ENCODE measurements at places on chromosomes 3 and 15.
A peak's percentile ranks its signal among the peaks of the same experiment; 100 is the strongest.

DNA sequence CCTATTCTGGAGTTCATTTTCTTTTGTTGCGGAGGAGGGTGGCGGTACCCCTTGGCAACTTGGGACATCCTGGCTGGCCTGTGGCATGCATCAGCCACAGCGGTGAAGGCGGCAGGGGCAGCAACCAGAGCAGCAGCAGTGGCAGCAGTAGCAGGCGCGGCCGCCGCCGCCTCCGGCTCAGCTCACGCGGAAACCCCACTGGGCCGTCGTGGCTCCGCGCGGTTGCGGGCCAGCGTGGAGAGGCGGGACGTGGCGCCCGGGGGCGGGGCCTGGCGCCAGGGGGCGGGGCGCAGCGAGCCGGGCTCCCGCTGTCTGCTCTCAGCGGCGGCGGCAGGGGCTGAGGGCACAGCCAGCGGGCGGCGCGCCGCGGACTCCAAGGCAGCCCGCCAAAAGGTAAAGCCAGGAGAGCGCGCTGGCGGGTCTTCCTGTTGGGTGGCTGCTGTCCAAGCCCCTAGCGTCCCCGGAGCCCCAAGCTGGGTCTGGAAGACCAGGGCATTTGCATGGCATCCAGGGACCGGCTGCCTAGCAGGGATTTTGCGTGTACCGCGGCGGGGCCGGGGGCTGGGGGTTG is 334.4 kb upstream of the THRB start:
- DNase-seq: no peak

- no peak for DNase-seq
Observed at GRCh38 chr3:31953091-31953490, 28.0 kb downstream of the OSBPL10 start.

DNA sequence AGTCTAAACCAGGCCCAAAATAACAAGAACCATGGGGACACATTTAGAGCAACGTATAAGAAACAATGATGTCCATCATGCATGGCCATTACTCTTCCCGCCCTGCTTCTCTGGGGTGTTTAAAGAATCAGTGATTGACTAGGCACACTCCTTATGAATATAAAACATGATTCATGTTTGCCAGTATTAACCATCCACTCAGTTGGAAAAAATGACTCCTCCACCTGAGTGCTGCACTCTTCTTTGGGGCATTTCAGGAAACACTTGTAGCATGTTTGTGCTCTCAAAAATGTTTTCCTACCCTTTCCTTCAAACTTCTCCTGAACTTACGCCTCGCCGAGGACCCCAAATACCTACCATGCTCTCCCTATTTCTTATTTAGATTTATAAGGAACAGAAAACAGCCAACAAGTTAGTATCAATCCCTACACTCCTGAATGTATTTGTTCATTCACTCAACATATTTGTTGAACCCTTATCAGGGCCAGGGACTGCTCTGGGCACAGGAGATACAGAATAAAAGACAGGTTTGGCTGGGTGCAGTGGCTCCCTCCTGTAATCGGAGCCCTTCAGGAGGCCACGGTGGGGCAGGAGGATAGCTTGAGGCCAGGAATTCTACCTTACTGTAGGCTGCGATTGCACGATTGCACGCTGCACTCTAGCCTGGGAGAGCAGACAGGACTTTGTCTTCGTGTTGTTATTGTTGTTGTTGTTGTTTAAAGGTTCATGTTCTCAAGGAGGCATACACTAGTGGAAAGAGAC is 137.0 kb downstream of the TMCO5A start:
- no peak for DNase-seq

GRCh38 chr15:38814891-38815290 is 250.3 kb upstream of the RASGRP1 start:
- DNase-seq: no peak

DNA sequence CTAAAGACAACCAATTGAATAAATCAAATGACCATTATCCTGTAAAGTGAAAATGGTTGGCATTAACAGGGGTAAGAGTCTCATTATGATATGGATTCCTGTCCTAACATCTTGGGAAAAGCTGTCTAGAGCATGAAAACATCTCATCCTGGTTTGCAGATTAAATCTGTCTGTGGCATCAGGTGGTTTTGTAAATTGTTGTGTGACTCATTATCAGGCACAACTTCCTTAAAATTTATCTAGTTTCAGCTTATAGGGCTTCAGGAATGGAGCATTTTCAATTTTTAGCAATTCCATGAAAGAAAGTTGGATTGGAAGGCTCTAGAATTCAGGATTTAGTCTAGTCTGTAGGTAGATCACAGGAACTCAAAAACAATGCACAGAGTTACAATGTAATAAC is 31.1 kb upstream of the SLC27A2 start:
- DNase-seq: no peak

DNA sequence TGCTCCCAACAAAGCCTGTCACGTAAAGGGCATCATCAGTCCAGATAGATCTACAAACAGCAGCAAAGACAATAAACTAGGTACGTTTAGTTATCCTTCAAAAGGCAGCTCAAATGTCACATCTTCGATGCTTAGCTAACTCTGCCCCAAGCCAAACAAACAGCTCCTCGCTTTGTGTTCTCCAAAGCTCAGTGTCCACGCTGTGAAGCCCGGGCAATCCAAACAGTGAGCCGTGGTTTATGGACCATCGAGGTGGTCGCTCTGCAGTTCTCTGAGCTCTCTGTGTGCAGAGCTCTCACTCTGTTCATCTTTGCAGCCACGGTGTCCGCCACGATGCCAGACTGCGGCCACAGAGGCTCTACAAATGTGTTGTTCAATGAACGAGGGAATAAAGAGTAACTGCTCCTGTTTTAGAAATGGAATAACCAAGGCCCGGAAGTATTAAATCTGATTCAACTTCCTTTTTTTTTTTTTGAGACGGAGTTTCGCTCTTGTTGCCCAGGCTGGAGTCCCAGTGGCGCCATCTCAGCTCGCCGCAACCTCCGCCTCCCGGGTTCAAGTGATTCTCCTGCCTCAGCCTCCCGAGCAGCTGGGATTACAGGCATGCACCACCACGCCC is 117.2 kb upstream of the FAM174B start:
- no peak for DNase-seq

DNA sequence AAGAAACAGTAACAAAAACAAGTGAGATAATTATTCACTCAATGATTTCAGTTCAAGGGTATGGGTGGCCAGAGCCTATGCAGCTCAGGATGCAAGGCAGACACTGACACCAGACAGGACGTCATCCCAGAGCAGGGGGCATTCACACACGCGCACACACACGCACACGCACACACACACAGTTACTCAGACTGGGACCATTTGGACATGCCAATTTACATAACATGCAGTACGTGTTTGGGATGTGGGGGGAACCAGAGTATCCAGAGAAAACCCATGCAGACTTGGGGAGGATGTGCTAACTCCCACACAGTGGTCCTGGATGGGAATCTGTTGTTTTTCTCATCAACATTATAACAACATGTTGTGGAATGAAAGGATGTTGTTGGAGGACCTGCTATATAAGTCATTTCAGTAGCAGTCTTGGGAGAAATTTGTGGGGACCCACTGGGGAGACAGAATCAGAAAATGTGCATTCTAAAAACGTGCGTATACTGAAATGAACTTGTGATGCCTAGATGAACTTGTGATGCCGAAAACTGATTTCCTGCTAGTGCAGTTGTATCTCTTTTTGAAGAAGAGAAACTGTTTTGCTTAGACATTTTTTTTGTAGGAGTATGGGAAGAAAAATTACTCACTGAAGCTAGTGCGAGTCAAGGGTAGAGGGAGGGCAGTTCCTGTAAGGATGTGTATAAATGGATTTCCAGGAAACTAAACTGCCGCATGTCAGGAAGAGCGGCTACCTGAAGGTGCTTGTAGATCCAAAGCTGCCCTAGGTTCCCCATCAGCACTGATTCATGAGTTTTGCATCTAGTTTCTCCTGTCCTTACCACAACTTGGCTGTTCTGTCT is 25.2 kb downstream of the CD200 start:
- peak; percentile 59 for DNase-seq

- peak; percentile 95 for DNase-seq
Observed at GRCh38 chr15:45919806-45920205, 285.0 kb downstream of the SQOR start.

DNA sequence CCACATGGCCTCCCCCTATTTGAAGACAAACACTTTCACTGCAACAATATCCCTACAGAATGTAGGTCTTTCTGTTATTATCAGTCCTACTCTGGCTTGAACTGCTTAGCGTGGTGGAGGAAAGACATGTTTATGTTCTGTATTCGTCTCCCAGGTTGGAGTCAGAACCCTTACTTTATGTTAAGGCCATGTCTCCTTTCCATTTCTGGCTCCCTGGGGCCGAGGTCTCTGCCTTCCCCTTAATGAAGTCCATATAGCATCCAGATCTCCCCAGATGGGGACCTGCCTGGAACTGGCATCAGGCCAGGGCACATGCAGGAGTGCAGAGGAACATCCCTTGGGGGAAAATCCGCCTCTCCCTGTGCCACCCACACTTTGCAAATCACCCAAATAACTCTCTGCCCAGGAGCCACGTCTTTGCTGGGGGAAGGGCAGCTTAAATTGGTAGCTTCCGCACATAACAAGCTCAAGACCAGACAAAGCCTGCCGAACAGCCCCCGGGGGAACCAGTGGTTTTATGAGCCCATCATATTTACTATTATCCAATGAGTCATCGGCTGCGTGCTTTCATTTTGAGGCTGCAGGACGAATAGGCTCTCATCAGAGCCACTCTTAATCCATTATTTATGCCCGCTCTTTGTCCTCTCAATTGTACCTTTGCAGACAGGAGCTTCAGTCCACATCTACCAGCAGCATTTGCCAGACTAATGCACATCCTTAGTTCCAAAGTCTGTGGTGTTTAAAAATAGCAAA is 237.0 kb downstream of the UACA start:
- DNase-seq: peak; percentile 45

GRCh38 chr3:86960550-86960949 is 30.4 kb downstream of the VGLL3 start:
- DNase-seq: peak; percentile 50

- DNase-seq: no peak
Observed at GRCh38 chr3:118108769-118109168, 925.9 kb downstream of the IGSF11 start.

GRCh38 chr3:97971679-97972567 is at the start of gene RIOX2:
Gene RIOX2 (minus strand): TSS chr3:97972431. CDS start chr3:97967593, 4,838 bp downstream.
- peak; percentile 57 for DNase-seq

DNA sequence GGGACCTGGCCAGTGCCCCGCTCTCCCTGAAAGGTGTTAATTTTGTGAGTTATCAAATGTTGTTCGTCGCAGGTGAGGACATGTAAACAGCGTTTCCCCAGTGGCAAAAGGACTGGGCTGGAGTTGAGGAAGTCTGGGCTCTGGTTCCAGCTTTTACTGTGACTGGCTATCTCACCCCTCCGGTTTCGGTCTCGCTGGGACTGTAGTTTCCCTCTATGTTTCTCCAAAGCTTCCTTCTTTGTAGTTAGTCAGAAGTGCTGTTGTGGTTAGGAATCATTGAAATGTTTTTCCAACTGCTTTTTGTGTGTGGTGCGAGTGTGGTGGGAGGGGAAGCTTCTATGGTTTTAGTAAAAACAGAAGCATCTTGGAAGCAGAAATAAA is 990 bp upstream of the CLDN1 start:
- peak; percentile 16 for DNase-seq

GRCh38 chr3:52844290-52844975 is 9.6 kb upstream of the MUSTN1 start:
- no peak for DNase-seq

DNA sequence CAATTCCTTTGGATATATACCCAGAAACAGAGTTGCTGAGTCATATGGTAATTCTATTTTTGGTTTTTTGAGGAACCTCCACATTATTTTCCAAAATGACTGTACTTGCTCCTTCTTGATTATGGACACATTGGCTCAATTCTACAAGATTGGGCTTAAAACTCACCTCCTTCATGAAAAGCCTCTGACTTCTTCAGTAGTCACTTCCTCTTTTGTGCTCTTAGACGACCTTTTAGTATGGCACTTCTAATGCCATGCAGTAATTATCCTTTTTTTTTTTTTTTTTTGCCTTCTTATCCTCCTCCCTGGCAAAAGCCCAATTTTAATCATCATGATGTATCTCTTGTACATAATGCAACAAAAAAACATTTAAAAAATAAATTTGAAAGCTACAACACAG is 33.0 kb upstream of the ABHD17C start:
- no peak for DNase-seq

DNA sequence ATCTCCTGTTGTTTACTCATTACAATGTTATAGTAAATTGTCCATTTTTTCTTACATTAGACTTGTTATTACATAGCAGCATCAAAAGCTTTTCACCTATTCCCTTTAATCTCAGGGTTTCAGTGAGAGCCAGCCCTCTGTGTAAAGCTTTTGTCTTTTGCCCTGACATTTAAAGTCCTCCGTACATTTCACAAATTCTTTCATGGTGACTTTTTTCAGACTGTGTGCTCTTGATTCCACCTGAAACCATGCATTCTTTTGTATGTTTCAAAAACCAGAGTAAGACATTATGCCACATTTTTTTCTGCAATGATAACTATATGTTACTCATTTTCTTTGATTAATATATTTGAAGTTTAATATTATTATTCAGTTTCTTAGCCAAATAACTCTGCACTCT is 781.4 kb upstream of the ROBO1 start:
- no peak for DNase-seq

- DNase-seq: no peak
Observed at GRCh38 chr3:193897288-193897687, 238.7 kb upstream of the HES1 start.

DNA sequence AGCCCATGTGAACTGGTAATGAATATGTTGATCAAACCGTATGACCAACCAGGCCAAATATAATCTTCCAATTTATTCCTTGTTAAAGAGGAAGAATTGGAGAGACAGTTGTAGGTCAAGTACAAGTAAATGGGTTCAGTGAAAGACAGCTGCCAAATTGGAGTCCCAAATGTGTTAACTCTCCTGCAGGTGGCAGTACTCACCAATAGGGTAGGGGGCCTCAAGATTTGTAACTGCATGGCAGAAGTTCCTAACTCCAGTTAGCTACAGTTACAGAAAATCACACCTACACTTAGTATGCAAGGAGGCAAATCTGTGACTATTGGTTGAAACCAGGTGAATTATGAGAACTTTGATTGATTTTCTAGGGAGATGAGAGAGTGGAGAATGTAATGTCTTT is 278.0 kb downstream of the ZBBX start:
- no peak for DNase-seq

DNA sequence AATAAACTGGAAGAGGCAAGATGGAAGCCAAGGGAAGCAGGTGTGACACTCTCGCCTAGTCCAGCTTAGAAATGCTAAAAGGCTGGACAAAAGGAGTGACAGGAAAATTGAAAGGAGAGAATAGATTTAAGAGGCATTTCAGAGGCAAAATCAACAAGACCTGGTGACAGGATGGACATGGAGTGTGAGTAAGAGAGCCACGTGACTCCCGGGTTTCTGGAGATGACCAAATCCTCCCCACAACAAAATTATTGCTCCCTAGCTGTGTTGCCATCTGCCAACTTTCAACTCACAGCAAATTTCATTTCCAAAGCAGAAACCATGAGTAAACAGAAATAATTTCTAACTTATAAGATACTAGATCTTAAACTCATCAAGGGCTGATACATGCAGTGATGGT is 52.6 kb downstream of the MTHFS start:
- peak; percentile 18 for DNase-seq

DNA sequence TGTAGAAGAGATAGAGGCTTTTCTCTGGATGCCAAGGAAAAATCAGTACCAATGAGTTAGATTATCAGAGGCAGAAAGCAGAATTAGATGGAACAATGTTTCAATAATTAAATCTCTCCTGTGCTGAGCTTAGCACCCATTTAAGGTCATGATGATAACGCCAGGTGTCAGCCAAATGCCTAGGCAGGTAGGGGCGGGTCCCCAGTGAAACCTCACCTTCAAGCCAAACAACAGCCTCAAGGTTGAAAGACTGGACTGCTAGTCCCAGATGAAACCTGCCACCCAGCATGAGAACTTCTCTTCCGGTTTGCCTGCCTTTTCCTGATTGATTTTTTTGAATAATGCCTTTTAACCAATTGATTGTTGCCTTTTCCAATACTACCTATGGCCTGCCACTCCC is 363.0 kb downstream of the PLOD2 start:
- DNase-seq: no peak

Data from amniotic epithelial cell (primary cell).